ENCODE measurements at places on chromosomes 1 and 21.

DNA sequence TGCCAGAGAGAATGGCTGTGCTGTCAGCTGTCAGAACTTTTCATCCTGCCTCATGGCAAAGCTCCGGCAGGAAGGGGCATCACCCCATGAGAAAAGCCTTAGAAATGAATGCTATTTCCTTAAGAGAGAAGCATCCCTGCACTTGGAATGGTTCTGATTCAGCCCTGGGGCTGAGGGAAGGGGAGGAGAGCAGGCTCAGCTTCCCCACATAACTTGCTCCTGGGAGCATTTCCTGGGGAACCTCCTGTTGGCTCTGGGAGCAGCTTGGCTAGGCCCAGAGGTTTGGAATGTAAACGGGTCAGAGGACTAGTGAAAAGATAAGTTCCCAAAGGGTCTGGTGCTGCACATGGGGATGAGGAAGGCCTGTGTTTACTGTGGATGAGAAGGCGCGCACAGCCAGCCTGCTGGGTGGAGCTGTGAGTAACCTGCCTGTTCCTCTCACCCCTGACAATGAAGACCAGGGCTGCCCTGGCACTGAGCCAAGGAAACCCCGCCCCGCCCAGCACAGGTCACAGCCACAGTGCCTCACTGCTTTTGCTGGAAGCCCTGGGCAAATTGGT lies 5.0 kb downstream of the PRELP start:
- DNase-seq: peak; percentile 20

DNA sequence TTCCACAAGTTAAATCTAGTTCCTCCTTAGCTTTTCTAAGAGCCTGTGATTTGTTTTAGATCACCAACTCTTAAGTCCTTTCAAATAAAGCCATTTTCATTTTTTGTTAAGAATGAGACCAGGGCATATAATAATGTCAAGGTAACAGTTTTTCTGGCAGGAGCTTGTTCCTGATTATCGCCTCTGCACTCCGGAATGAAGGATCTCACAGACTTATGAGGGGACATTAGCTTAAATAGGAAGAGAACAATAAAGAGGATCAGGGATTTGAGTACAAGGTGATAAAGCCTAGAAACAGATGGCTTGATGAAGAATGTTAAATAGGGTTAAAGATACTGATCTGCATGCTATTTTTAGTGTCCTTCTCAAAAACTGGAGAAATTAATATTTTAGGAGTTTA lies 13.6 kb upstream of the OTUD7B start:
- no peak for DNase-seq

DNA sequence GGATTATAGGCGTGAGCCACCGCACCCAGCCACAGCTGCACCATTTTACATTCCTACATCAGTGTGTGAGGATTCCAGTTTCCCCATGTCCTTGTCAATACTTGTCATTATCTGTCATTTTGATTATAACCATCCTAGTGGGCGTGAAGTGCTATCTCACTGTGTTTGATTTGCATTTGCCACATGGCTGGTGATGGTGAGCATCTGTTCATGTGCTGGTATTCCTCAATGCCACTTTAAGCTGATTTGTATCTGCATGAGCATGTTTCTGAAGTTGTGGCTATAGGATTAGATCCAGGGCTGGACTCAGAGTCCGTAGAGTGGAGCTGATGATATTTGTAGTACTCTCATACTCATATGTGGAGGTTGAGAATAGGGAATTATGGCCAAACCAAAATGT lies 36.6 kb downstream of the SRRM1 start:
- no peak for DNase-seq

- DNase-seq: no peak
These were observed 349.7 kb upstream of the C1orf87 start for GRCh38 chr1:60423146-60423780.

DNA sequence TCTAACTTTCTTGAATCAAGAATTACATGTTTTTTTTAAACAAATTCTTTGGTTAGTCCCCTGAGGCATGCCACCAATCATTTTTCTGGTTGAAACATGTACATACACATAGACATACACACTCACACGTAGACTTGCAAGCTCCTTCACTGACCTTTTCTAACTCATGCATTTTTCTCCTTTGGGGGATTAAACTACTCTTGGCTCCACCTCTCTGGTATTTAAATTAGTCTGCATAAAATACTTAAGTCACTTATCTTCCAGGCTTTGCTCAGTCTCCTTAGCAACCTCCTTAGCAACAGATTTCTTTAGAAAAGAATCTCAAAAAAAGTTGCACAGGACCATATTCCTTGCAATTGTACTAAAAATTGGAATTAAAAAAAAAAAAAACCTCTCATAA lies 440.9 kb upstream of the LRRC7 start:
- DNase-seq: no peak

GRCh38 chr1:228548788-228549187 lies 61.6 kb downstream of the RNF187 start:
- DNase-seq: no peak
